HAP-1 (cell line): ENCODE measurements at places on chromosomes 7 and 10.

DNA sequence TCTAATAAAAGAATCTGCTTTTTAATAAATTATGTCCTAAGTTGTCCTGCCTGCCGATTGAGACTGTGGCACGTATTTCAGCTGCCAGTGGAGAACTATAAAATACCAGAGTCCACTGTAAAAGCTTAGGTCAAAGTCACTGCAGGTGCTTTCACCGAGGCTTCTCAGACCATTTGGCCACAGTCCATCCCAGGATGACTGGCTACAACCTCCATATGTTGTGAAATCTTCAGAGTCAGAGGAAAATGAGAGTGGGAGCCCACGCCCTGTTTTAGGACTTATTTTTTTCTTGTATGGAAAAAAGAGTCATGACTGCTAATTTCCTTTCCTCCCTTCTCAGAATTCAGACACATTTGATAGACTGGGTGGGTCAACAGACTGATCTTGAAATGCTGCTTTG is 182.9 kb downstream of the ANK3 start:
- no peak for DNase-seq

DNA sequence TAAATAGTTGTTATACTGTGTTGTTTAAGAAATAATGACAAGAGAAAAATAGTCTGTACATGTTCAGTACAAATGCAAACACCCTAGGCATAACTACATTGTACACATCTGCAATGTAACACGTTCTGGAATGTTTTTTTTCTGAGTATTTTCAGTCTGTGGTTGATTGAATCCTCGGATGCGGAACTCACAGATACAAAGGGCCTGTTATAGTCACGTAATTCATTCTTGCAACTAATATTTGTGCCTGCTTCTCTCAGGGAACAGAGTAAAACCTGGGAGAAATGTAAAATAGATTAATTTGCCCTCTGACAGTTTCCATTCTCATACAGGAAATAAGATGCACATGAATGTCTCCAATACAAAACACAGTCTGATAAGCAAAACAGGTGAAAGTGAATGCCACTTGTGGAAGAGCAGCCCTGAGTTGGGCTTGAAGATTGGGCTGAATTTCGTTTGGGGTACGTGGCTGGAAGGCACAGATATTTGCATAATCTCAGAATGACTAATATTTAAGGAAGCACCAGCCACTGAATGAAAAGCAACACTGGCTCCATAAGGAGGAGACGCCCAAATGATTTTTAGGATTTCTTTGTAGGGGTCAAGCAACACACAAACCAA is 19.1 kb downstream of the DENND2A start:
- DNase-seq, result no peak

DNA sequence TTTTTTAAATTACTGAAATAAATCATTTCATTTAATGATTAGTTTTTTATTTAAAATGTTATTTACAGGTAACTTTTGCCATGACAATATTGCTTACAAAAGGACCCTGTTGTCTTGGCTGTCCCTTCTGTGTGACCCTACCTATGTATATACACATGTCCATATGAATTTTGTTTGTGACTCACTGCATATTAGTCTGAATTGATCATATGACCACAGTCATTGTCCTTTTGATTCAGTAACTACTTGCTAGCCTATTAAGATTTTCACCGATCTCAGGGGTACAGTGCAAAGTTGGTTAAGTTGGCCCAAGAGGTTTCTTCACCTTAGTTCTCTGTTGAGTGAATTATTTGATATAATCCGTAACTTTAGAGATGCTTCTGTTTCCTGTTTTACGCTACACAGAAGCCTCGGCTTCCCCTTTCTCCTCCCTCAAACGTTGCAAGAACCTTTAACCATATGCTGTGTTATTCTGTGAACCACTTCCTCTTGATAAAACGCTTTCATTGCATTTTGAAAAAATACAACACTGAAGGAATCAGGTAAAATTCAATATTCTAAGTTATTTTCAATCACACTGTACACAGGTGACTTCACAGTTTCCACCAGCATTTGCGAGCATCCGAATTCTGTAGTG is 43.9 kb downstream of the APBB1IP start:
- DNase-seq, result no peak

DNA sequence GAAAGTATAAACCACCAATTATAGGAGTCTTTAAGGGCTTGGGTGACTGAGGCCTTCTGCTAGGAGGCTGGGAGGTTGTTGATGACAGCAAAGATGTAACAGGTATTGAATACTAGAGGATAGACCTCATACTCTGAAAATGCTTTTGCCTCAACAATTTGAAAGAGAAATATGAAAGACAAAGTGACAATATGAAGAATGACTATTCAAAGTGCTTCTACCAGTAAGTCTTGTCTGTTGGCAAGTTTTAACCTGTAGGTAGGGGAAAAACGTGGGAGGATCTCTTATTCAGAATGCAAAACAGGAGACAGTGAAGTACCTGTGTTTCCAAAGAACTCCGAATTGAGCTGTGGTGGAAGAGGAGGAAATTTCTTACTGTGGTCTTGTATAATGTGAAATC is 38.2 kb downstream of the GBF1 start:
- DNase-seq, result no peak

GRCh38 chr10:53646525-53646924 is 873.9 kb upstream of the MBL2 start:
- DNase-seq, result no peak

DNA sequence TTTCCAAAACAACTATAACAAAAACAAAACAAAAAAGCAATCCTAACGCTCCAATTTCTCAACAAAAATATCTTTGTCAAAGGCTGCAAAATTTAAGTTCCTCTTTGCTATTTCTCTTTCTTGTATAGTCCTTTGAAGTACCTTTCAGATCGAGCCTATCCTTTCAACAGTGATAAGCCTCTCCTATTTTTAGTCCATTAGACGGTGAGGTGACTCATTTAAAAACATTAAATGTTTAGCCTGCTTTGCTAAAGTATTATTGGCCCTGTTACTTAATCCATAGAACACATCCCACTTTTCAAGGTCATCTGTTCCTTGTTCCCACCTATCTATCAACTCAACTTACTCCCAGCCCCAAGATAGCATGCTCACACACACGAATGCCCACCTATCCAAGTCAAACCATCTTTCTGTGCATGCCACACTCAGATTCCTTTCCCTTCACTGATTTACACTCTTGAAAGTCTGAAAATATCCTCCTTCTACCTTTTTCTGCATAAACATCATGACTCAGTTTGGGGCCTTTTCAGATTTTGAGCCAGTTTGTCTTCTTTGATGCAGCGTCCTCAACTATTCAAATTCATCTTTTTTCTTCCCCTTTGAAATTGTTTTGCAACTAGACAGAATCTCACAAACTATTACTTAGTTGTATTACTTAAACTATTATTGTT is 224.9 kb upstream of the TMEM229A start:
- no peak for DNase-seq

GRCh38 chr7:4119848-4120247 is 562.2 kb upstream of the FOXK1 start:
- DNase-seq, result no peak

DNA sequence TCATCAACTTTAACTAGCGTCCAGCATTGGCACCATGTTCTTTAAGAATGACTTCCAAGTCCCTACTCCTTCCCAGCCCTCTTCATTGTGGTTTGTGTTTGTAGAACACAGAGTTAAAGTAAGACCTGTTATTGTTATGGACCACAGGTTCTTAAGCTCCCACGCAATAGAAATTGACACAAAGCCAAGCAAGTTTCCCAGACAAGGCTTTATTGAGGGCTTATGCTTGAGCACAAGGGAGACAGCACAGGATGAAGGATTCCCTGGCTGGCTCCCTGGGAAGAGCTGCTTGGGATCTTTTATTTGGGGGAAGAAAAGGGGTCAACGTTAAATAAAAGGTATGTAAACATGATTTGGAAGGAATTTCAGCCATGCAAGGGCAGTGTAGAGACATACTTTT is 44.3 kb upstream of the PRKCQ start:
- peak; percentile 60 for DNase-seq

DNA sequence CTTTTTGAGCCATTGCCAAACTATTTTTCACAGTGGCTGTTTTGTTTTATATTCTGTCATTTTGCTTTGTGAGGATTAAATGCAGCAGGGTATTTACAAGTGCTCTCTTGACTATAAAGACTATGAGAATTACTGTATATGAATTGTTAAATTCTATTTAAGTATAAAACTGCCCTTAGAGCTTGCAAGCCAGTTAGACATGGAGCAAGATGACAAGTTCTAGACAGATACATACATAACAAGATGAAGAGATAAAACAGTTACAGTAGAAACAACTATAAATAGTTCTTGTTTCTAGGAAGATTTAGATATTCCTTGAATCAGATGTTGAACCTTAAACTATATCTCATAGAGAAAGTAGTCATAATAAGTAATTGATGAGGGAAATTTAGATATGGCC is 60.6 kb downstream of the DNAH11 start:
- DNase-seq, result no peak

GRCh38 chr10:46328853-46329689 is 42.3 kb downstream of the ANTXRL start:
- DNase-seq, result no peak

- no peak for DNase-seq
Observed at GRCh38 chr10:93941606-93942005, 47.8 kb downstream of the SLC35G1 start.

- no peak for DNase-seq
Observed at GRCh38 chr10:49283491-49283890, 15.5 kb upstream of the C10orf71 start.

DNA sequence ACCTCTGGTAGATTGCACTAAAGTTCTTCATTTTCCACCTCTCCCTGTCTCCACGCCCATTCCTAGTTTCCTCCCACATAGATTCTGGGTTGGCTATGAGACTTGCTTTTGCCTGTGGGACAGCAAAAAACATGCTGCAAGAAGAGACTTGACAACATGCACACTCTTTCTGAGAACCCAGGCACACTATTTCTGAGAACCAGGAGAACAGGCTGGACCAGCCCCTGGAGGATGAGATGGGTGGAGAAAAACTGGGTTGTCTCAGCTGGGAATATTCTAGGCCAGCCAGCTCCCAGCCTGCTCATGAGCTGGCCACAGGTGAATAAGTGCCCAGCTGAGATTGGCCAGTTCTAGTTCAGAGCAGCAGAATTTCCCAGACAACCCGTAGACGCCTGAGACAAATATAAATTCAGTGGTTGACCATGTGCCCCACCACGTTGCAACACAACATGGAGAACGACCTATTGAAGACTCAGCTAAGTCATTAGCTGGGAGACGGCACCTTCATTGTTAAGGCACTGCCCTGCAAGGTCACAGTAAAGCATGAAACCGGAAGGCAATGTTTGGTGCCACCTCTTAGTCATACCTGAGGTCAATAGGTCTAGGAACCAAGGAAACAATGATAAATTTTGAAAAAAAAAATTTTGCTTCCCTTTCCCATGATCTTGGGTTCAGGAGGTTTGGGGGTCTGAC is 92.7 kb upstream of the AKR1E2 start:
- DNase-seq, result no peak
